ENCODE measurements at places on chromosomes 13 and 19.

DNA sequence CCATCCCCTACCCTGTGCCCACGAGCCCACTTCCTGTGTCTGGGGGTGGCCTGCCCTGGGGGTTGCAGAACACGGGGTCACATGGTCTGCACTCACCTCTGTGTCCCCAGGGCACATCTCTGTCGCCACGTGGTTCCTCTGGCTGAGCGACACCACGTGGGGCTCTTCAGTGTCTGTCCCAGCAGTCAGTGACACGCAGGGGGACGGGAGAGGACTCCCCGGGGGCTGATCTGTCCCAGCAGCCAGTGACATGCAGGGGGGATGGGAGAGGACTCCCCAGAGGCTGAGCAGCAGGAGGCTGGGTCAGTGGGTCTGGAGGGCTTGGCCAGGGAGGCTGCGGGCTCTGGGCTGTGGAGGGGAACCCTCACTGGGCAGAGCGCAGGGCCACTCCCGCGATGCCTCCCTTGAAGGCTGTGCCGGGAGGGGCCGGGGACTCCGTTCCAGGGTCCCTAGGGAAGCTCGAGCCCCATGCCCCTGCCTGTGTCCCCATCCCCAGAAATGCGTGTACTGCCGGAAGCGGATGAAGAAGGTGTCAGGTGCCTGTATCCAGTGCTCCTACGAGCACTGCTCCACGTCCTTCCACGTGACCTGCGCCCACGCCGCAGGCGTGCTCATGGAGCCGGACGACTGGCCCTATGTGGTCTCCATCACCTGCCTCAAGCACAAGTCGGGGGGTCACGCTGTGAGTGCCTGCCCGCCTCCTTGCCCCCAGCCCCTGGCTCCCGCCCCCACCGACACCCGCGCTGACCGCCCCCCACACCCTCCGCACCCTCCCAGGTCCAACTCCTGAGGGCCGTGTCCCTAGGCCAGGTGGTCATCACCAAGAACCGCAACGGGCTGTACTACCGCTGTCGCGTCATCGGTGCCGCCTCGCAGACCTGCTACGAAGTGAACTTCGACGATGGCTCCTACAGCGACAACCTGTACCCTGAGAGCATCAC, 174.8 kb downstream of the KDM4B start:
- no peak for DNase-seq

GRCh38 chr19:46753420-46754155, 7.3 kb upstream of the STRN4 start:
- no peak for DNase-seq

DNA sequence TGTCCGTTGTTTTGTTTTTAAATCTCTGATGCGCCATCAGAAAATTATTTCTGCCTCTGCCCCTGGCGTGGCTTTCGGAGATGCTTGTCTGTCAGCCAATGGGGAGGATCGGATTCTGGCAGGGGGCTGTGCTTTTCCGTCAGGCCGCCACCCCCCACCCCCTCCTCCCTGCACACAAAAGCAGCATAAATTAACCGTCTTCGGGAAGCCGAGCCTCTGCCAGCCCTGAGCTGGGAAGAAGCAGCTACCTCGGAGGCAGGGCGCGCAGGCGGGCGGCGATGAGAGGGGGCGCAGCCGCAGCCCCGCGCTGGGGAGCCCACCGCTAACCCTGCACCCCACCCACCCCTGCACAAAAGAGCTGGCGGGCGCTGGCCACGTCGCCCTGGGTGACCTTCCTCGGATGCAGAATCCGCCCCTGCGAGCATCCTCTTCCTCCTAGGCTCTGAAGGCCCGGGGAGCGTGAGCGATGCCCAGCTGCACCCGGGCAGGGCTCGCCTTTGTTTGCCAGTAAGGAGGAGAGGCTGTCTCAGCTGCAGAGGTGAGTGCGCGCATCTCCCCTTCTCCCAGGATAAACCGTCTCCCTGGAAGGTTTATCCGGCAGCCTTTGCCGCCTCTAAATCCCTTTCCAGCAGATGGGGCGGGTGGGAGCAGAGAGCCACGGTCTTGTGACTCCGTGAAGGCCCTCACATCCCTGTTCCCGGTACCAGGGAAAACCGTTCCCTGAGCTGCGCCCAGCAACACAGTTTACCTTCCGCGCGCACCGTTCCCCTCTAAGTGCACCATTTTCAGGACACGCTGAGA, at the start of gene ATCAY:
Gene ATCAY, plus strand, starts transcription at position 215 of the 801 bp plus-strand sequence. CDS start 5,083 bp downstream, outside the sequence.
- no peak for DNase-seq

DNA sequence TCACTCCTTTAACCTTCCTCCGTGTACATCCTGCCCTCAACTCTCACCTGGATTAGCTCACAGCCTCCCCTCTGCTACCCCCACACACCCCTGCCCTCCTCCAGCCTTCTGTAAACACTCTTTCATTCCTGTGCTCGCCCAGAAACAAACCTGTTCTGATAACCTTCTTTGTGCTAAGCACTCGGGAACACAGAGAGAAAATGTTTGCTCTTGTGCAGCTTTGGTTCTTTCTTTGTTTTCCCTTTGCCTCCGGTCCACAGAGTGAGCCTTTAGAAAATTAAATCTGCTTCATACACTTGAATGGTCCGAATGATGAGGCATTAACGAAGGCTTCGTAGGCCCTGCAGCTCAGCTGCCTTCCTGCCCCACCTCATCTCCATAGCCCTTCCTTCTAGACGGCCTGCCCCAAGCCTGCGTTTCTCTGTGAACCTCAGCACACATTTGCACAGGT, 6.6 kb upstream of the ZDHHC20 start:
- DNase-seq = no peak

DNA sequence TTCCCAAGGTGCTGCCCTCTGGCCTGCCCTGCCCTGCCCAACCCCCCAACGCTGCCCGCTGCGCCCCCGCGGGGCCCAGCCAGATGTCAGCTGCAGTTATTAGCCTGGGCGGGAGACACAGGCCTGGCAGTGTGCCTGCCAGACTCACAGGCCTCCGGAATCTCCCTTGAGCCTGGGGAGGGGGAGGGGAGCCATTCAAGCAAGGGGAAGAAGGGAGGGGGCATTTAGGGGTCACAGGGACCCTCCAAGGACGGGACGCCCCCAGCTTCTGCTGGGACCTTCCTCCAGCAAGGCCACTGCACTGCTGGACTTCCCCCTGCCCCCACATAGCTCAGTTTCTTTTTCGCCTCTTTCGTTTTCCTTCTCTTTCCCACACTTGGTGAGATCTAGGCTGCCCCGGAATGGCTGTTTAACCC, 2.6 kb upstream of the JUNB start:
- peak; percentile 94 for DNase-seq

All from lower leg skin (tissue), 4 donors.